ENCODE measurements at places on chromosomes 6 and 20. TPM values are rescaled to one million over a fixed set of nuclear protein-coding genes. Genes with fewer than 3 reads are reported as not detected.

PGBD1 gene
- total RNA-seq, result 7.2 TPM

HDGFL1 gene
- not detected for total RNA-seq

MYH7B gene
- not detected for total RNA-seq

PI16 gene
- under 0.01 TPM for total RNA-seq

SRMS gene
- total RNA-seq, result not detected

SPATS1 gene
- not detected for total RNA-seq

PARD6B gene
- 1.9 TPM for total RNA-seq

GRM1 gene
- total RNA-seq, result 0.08 TPM

CFB gene
- 10.7 TPM for total RNA-seq

RNF114 gene
- total RNA-seq, result 130 TPM

SIM1 gene
- total RNA-seq, result 0.08 TPM

PKIB gene
- total RNA-seq, result 2.6 TPM

GFRAL gene
- not detected for total RNA-seq

JPH2 gene
- 0.16 TPM for total RNA-seq

LAMA5 gene
- total RNA-seq, result 74.3 TPM

SLC26A8 gene
- not detected for total RNA-seq

TMEM200A gene
- 5.0 TPM for total RNA-seq

SLCO4A1 gene
- total RNA-seq, result not detected

PCSK2 gene
- total RNA-seq, result 0.48 TPM

RGS17 gene
- total RNA-seq, result 12.4 TPM

FHL5 gene
- not detected for total RNA-seq

OR12D3 gene
- total RNA-seq, result not detected

SIRPB2 gene
- total RNA-seq, result not detected

PPP1R14C gene
- total RNA-seq, result not detected

PRL gene
- not detected for total RNA-seq

DEFB132 gene
- total RNA-seq, result not detected

CCR6 gene
- total RNA-seq, result not detected

PLCB4 gene
- total RNA-seq, result 0.16 TPM

REV3L gene
- 8.4 TPM for total RNA-seq

OXT gene
- total RNA-seq, result not detected

GLP1R gene
- not detected for total RNA-seq

MLN gene
- total RNA-seq, result not detected

CPXM1 gene
- 3.0 TPM for total RNA-seq

ZKSCAN3 gene
- 11.9 TPM for total RNA-seq

SPTLC3 gene
- total RNA-seq, result 2.1 TPM

CUL7 gene
- 38.7 TPM for total RNA-seq

OPRL1 gene
- 1.2 TPM for total RNA-seq

KCNK17 gene
- not detected for total RNA-seq

STMN3 gene
- 38.9 TPM for total RNA-seq
